Large intestine (tissue), 12 donors: ENCODE measurements at places on chromosomes 11 and 22. TPM values are rescaled to one million over a fixed set of nuclear protein-coding genes. Genes with fewer than 3 reads are reported as not detected.

The CHRDL2 gene
- 2.4 TPM for polyA plus RNA-seq

The CLCF1 gene
- 9.6 TPM for polyA plus RNA-seq

GRCh38 chr22:33504941-33505625 is 415.2 kb downstream of the LARGE1 start:
- no peak for DNase-seq

DNA sequence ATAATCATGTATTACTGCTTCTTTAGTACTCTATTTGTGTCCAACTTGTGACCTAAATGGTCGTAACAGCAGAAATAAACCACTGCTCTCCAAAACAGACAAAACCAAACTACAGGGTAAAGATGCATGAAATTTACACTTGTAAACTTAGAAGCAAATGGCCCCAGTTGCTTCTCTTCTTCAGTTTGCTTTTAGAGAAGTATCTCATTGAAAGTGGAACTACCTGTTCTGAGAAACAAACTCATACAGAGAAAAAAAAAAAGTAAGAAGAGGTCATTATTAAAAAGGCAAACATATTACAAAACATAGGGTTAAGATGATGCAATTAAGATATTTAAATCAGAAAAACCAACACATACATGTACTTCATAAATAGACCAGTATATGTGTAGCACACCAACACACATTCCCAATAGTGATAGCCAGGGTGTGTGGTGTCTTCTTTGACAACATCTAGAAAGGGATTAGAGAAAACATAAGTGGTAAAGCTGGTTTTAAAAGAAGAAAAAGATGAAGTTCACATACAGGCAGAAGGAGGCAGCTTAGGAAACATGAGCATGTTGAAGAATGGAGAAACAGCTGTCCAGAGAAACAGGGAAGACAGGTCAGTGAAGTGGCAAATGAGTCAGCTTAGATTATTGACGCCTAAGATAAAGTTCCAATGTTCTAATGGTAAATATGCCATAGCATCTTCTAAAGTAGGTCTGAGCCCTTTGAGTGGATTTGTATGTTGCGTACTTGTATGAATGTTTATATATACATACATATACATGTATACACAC is 844.7 kb upstream of the CCDC90B start:
- no peak for DNase-seq

The LARGE1 gene
- polyA plus RNA-seq: 17.8 TPM

DNA sequence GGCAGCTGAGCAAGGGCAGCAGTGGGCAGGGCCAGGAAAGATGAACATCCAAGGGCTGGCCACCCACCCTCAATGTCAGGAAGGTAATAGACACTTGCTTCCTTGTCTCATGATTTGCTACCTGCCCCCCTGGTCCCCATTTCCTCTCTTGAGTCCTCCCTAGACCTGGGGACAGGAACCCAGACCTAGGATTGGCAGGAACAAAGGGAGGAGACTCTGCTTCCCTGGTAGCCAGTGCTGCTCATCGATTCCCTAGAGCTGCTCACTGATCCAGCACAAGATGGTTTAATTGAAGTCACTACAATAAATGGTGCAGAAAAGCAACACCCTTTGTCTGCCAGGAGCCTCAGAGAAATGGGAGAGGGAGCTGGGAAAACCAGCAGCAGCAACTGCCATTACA is 67.8 kb upstream of the CHST1 start:
- DNase-seq: no peak

- no peak for DNase-seq
Measured at GRCh38 chr22:46290843-46291785, 5.6 kb upstream of the GTSE1 start.

The CDC45 gene
- polyA plus RNA-seq: 8.7 TPM

DNA sequence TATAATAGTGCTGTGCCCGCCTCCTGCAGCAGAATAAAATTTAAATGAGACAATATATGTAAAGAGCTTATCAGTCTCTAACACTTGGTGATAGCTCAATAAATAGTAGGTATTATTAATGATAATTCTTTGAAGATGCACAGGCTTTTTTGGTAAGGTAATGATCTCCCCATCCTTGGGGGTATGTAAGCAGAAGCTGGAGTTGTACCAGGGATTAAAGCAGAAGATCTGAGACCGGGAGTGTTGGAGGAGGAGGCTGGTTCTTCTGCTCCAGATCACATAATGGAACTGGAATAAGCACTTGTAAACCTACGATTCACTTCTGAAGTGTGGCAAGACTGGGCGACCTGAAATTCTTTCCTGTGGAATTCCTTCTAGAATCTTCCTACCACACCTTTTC is 8.4 kb downstream of the VSTM5 start:
- no peak for DNase-seq
